ENCODE measurements at places on chromosomes 5 and 9. TPM values are rescaled to one million over a fixed set of nuclear protein-coding genes. Genes with fewer than 3 reads are reported as not detected.
A peak's percentile ranks its signal among the peaks of the same experiment; 100 is the strongest.

Gene MELK
- 1.9 TPM for total RNA-seq

Gene ADAMTSL2
- total RNA-seq = 0.16 TPM

Gene TRIM14
- total RNA-seq = 21.1 TPM

Gene GLE1
- 39.6 TPM for total RNA-seq

Gene PCDHGA7
- 3.8 TPM for total RNA-seq

Gene CTNND2
- 3.7 TPM for total RNA-seq

Gene PRDM9
- total RNA-seq = not detected

Gene TPPP
- total RNA-seq = 12.7 TPM

Gene CD180
- 0.11 TPM for total RNA-seq

Gene KCNMB1
- total RNA-seq = 3.7 TPM

Gene CCDC192
- 0.70 TPM for total RNA-seq

Gene IFNA2
- not detected for total RNA-seq

Gene ACOT12
- not detected for total RNA-seq

DNA sequence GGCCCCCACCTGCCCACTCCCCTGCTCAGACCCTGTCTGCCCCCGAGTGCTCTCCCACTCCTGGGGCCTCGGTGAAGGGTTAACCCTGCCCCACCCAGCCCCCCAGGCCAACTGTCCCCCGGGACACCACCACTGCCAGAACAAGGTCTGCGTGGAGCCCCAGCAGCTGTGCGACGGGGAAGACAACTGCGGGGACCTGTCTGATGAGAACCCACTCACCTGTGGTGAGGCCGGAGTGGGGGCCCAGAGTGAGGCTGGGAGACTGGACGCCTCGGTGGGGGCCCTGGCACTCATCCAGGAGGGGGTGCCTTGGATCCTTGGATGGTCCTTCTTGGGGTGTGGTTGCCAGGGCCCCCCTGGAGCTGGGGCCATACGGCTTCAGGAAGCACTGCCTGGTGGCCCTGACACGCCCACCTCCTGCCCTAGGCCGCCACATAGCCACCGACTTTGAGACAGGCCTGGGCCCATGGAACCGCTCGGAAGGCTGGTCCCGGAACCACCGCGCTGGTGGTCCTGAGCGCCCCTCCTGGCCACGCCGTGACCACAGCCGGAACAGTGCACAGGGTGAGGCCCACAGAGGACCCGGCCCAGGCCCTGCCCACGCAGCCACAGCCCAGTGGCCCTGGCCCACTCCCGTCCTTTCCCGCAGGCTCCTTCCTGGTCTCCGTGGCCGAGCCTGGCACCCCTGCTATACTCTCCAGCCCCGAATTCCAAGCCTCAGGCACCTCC lies 2.1 kb downstream of the MAMDC4 start:
- H3K4me3 ChIP-seq = no peak overlapping the region
- H3K36me3 ChIP-seq = peaks cover 5% of the 10 kb centered on the region
- no peak overlapping the region for H3K27ac ChIP-seq

GRCh38 chr9:128420651-128421481 lies at the start of gene CERCAM:
CERCAM (plus strand) TSS chr9:128420857; CDS start chr9:128420878, 21 bp downstream.
- peak within 1 kb of the TSS; percentile 65 for H3K4me3 ChIP-seq
- H3K4me1 ChIP-seq = peaks cover 28% of the 10 kb centered on the region
- H3K27me3 ChIP-seq = no peaks in the 10 kb centered on the region

GRCh38 chr5:74953937-74954720 lies 87.9 kb upstream of the FAM169A start:
- H3K36me3 ChIP-seq = no peaks in the 10 kb centered on the region
- H3K4me1 ChIP-seq = peaks cover 4% of the 10 kb centered on the region
- no peak overlapping the region for H3K27ac ChIP-seq
- H3K4me3 ChIP-seq = no peak overlapping the region
- H3K27me3 ChIP-seq = no peaks in the 10 kb centered on the region
- no peak for DNase-seq

DNA sequence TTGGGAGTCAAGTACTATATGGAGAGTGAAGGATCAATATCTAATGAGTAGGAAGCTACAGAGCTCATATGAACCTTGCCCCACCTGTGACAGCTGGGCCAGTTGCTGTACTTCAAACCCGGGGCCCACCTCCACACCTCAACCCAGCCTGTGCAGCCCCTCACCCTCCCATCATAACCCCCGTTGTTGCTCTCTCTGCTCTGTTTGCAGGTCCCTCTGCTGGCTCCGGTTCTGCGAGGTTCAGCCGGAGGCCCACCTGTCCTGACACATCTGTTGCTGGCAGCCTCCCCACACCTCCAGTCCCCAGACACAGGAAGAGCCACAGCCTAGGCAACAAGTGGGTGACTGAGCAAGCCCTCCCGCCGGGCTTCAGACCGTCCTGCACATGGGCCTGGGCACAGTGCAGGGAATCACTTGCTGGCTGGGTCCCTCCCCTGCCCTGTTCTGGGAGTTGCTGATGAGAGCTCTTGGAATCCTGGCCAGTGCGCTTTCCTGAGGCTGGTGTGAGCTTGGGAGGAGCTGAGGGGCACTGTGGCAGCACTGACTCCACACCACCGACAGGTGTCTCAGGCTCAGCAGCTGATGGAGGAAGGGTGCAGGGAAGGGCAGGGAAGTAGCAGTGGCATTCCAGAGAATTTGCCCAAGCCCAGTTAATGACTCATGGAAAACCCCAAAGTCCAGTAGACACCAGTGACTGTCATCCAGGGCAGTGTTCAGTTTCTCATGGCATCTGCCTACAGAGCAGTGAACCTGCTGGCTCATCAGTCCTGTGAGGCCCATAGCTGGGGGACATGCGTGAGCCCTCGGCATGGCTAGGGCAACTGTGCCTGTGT lies 69.5 kb upstream of the GARNL3 start:
- no peak overlapping the region for H3K4me3 ChIP-seq
- H3K36me3 ChIP-seq = no peaks in the 10 kb centered on the region
- H3K27me3 ChIP-seq = no peaks in the 10 kb centered on the region
- DNase-seq = no peak
- H3K27ac ChIP-seq = no peak overlapping the region
- H3K4me1 ChIP-seq = peaks cover 25% of the 10 kb centered on the region

DNA sequence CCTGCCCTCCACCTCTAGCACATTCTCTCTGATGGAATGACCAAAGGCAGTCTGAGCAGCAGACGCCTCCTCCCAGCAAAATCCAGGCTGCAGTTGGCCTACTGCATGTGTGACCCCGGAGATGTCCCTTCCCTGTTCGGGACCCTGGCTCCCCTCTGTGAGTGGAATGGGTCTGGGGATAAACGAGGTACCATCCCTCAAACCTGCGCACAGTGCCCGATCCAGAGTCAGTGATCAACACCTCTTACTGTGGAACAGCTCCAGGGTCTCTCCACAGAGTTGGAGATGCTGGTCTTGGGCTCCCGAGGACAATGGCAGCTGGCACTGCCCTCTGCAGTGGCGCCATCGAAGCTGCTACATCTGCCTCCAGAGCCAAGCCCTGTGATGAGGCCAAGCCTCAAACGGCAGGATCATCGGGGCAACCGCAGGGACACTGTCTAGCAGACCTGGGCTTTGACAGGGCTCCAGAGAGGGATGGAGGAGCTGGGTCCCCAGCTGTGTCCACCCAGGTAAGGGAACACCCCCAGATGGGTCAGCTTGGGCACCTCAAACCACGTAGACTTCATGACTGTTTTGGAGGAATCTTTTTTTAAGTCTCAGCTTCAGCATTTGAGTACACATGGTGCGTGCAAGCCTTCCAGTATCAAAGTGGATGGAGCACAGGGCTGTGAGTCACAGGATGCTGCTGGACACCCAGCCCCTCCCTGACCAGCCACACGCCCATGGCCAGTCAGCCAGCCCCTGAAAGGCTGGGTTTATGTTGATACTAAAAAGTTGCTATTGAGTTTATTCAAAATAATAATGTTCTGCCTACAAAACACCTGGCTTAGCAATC lies 13.0 kb downstream of the MED10 start:
- DNase-seq = no peak
- no peaks in the 10 kb centered on the region for H3K27me3 ChIP-seq
- H3K27ac ChIP-seq = no peak overlapping the region
- no peaks in the 10 kb centered on the region for H3K4me1 ChIP-seq
- peaks cover 43% of the 10 kb centered on the region for H3K36me3 ChIP-seq

GRCh38 chr9:137299203-137299565 lies 2.9 kb downstream of the NRARP start:
- no peaks in the 10 kb centered on the region for H3K36me3 ChIP-seq
- H3K27ac ChIP-seq = no peak overlapping the region
- DNase-seq = no peak
- H3K4me1 ChIP-seq = peaks cover 77% of the 10 kb centered on the region
- peaks cover 58% of the 10 kb centered on the region for H3K27me3 ChIP-seq
- H3K4me3 ChIP-seq = peak overlapping the region; percentile 62

DNA sequence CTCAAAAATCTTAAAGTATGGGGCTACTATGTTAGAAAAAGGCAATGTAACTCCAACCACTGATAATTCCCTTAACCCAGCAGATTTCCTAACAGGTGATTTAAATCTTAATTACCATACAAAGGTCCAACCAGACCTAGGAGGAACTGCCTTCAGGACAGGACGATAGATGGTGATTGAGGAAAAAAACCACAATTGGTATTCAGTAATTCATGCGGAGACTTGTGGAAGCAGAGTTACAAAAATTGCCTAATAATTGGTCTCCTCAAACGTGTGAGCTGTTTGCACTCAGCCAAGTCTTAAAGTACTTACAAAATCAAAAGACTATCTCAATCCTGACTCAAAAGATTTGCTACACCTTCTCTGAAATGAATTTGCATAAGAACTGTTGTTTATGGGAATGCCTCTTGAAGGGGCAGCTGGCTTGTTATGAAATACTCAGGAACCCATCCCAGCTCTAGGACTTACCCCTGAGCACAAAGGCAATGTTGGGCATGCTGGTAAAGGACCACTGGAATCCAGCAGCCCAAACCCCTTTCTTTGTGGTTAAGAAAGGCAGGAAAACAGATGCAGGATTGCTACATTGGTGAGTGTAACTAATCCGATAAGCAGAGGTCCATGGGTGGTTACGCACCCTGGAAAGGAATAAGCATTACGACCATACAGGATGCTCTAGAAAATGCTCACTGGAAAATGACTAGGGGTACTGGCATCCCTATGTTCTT lies 26.7 kb upstream of the EPB41L4A start:
- no peak overlapping the region for H3K27ac ChIP-seq
- H3K4me3 ChIP-seq = no peak overlapping the region
- no peaks in the 10 kb centered on the region for H3K36me3 ChIP-seq
- H3K27me3 ChIP-seq = no peaks in the 10 kb centered on the region
- no peak for DNase-seq
- H3K4me1 ChIP-seq = no peaks in the 10 kb centered on the region

- H3K4me1 ChIP-seq = peaks cover 30% of the 10 kb centered on the region
- H3K36me3 ChIP-seq = no peaks in the 10 kb centered on the region
- no peak overlapping the region for H3K4me3 ChIP-seq
- peak overlapping the region; percentile 40 for H3K27ac ChIP-seq
- H3K27me3 ChIP-seq = no peaks in the 10 kb centered on the region
- no peak for DNase-seq
Observed at GRCh38 chr9:129613520-129614175, 7.3 kb downstream of the C9orf50 start.

GRCh38 chr9:123871781-123872180 lies 58.1 kb downstream of the DENND1A start:
- DNase-seq = no peak
- no peak overlapping the region for H3K4me3 ChIP-seq
- no peak overlapping the region for H3K27ac ChIP-seq

DNA sequence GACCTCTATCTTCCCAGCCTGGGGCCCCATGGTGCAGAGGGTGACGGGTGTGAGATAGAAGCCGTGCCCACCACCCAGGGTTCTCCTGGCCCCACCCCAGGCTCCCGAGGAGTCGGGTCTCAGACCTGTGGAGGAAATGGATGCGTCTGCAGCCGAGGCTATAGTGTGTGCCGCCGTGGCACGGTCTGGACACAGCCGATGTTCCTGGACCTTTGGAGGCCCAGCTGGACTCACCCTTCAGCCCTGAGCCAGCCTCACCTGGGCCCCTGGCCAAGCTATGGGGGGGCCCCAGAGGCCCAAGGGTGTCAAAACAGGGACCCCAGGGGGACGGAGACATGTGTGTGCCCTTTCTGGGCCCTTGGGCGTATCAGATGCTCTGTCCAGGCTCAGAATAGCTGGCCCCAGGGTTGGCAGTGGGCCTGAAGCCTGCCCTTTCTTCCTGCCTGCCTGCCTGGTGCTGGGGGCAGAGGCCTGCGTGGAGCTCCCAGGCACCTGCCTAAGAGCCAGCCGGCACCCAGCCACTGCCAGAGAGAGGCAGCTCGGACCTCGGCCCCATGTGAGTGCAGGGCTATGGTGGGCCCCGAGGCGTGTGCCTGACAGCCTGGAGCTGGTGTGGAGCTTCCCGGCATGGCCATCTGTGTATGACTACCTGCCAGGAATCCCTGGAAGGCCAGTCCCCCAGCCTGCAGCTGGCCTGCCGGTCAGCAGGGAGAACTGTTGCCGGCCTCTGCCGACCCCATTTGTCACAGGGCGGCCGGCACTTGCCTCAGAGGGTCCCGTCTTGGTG lies 41.8 kb downstream of the KCNT1 start:
- no peaks in the 10 kb centered on the region for H3K36me3 ChIP-seq
- no peak overlapping the region for H3K27ac ChIP-seq
- no peaks in the 10 kb centered on the region for H3K4me1 ChIP-seq
- no peak for DNase-seq
- peaks cover 91% of the 10 kb centered on the region for H3K27me3 ChIP-seq

- DNase-seq = no peak
- H3K4me3 ChIP-seq = no peak overlapping the region
- H3K27ac ChIP-seq = no peak overlapping the region
- no peaks in the 10 kb centered on the region for H3K36me3 ChIP-seq
Observed at GRCh38 chr9:2418619-2419018, 203.0 kb upstream of the VLDLR start.

DNA sequence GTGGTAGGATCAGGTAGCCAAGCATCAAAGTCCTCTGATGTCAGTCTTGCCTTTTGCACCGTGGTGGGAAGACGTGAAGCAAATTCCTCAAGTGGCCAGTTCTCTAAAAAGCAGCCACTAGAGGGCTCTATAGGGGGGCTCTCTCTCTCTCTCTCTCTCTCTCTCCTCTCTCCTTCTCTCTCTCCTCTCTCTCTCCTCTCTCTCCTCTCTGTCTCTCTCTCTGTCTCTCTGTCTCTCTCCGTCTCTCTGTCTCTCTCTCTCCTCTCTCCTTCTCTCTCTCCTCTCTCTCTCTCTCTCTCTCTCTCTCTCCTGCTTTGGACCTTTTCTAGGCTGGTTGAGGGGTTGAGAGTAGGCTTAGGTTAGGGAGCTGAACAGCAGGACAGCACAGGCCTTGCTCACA lies 13.9 kb upstream of the OSMR start:
- no peak overlapping the region for H3K27ac ChIP-seq
- peaks cover 3% of the 10 kb centered on the region for H3K36me3 ChIP-seq
- no peaks in the 10 kb centered on the region for H3K27me3 ChIP-seq
- H3K4me1 ChIP-seq = peaks cover 21% of the 10 kb centered on the region
- DNase-seq = no peak

- no peaks in the 10 kb centered on the region for H3K27me3 ChIP-seq
- peaks cover 41% of the 10 kb centered on the region for H3K4me1 ChIP-seq
- peak overlapping the region; percentile 90 for H3K4me3 ChIP-seq
- DNase-seq = no peak
Observed at GRCh38 chr9:109013679-109014607, 644 bp upstream of the CTNNAL1 start.

GRCh38 chr5:125722550-125722949 lies 700.7 kb upstream of the GRAMD2B start:
- H3K27ac ChIP-seq = no peak overlapping the region
- no peaks in the 10 kb centered on the region for H3K4me1 ChIP-seq
- no peaks in the 10 kb centered on the region for H3K27me3 ChIP-seq
- DNase-seq = no peak
- no peaks in the 10 kb centered on the region for H3K36me3 ChIP-seq
- no peak overlapping the region for H3K4me3 ChIP-seq
